ENCODE measurements at places on chromosomes 5 and 9. TPM values are rescaled to one million over a fixed set of nuclear protein-coding genes. Genes with fewer than 3 reads are reported as not detected.

The OR13C9 gene
- total RNA-seq, result not detected

The ANKRD31 gene
- total RNA-seq, result 0.17 TPM

The ARSB gene
- total RNA-seq, result 11.5 TPM

The ADAMTS19 gene
- not detected for total RNA-seq

Data from activated CD4-positive, alpha-beta T cell treated with anti-CD3 and anti-CD28 coated beads, Interleukin-2, amount 10 ng/mL, durations not matched to agents 7 days and 5 days (primary cell).